Transverse colon (tissue), 4 donors: ENCODE measurements at places on chromosomes 2 and 18.

DNA sequence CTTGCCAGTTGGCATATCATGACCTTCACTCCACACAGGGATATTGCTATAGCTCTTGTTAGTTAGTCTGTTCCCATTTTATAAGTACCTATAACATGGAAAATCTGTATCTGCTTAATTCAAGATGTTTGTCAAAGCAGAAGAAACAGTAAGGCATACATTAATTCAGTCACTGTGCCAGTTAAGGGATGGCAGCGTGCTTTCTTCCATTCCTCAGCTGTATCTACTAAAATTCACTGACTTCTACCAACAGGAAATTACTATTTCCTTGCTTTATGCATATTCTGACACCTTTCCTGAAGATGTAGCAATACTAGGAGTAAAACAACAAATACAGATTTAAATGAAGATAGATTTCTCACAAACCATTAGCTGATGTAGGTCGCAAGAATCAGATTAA is 59.9 kb downstream of the RNF152 start:
- no peak for DNase-seq

GRCh38 chr18:48689548-48689947 is 150.7 kb downstream of the CTIF start:
- no peak for DNase-seq

DNA sequence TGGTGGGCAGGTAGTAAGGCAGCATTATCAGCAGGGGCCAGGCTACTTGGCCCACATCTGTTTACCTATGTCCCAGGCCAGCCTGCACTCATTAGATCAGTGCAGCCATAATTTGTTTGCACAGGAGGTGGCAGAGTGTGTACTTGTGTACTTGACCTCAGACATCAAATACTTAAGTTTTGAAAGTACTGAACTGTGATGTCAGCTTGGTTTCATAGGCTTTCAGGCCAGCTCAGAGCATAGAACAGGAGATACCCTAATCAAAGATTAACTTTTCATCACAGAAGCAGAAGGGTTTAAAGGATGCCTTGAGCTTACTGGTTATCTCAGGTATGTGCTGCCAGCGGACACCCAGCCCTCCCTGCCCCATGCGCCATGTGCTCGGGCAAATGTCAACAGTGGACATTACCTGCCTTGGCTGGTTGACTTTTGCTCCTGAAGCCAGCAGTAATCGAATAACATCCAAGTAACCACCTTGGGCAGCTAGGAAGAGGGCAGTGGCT is 33.2 kb downstream of the ANKRD29 start:
- peak; percentile 27 for DNase-seq

DNA sequence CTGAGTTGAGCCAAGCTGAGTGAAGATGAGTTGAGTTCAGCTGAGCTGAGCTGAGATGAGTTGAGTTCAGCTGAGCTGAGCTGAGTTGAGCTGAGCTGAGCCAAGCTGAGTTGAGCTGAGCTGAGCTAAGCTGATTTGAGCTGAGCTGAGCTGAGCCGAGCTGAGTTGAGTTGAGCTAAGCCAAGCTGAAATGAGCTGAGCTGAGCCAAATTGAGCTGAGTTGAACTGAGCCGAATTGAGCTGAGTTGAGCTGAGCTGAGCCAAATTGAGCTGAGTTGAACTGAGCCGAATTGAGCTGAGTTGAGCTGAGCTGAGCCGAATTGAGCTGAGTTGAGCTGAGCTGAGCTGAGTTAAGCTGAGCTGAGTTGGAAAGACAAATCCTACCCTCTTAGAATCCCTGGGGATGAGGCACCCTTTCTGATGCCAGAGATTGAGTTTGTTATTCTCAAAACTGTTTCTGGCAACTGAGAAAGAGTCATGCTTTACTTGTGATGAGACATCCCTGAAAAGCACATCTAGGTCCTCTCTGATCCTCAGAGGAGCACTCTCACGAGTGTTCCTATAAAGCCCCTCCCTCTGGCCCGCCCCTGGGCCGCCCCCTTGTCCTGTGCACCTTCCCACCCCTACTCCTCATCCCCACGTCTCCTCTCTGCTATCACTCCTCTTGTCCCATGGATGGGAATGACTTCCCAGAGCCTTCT is 116.5 kb downstream of the MCFD2 start:
- DNase-seq: no peak

DNA sequence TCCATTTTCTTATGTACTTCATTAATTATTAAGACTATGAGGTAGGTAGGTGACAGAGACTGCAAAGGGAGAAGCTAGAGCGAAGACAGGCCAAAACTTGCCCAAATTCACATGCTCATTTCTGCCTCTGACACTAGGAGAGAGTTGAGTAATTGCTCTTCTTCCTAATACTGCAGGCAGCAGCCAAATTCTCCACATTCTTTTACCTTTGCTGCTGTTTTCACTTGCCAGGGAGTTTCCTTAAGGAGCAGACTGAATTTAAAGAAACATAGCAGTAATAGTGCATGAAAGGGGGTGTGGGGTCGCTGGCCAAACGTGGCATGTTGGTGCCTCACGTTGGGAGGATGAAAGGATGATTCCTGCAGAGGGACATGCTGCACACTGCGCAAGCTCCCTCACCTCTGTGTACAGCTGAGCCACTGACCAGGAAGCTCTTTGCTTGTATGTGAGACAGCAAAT is 12.3 kb downstream of the CRIM1 start:
- no peak for DNase-seq

DNA sequence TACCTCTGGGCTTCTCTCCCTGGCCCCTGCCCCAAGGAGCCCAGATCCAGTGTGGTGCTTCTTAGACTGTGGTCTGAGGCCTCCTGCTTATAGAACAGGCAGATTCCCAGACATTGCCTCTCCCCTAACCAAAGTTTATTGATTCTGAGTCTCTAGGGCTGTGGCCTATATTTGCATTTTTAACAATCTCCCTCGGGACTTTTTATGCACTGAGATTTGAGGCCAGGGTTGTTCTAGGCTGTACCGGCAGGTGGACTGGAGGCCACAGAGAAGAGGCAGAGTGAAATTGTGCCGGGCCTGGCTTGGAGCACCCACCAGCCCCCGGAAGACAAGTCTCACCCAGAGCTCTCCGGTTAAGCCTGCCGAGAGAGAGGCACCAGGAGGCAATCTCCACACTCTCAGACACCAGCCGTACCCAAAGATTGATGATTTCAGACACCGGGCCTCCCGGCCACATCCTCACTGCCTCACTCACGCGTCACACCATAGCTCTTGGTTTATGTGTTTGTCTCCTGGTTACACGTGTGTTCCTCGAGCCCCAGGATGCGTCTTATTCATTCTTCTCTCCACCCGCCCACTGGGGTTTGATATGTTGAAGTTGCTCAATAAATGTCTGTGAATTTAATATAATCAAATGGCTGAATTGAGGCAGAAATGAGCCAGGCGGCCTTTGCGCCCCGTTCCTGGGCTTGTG is 203.7 kb downstream of the KLHL29 start:
- DNase-seq: no peak

- no peak for DNase-seq
Measured at GRCh38 chr2:30412684-30413570, 34.1 kb upstream of the LCLAT1 start.

- no peak for DNase-seq
Measured at GRCh38 chr18:70428439-70428838, 139.6 kb downstream of the SOCS6 start.

GRCh38 chr2:26752656-26753055 is 11.4 kb upstream of the SLC35F6 start:
- DNase-seq: no peak

DNA sequence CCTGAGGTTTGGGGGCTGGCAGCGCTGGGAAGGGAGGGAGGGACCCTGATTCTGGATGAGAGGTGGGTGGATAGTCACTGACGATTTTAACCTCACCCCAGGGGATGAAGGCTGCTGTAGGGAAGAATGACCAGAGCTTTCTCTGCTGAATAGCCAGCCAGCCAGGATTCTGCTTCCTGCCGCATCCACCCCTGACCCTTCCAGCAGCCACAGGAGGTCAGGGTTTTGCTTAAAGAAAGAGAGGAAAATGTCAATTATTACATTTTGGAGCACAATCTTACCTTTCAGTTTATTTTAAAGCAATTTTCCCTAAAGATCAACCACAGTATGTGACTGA is 217.7 kb downstream of the GBX2 start:
- no peak for DNase-seq

- DNase-seq: no peak
Measured at GRCh38 chr2:187091664-187092063, 242.7 kb upstream of the ZSWIM2 start.

GRCh38 chr2:236916651-236917050 is 169.0 kb upstream of the COPS8 start:
- DNase-seq: no peak

DNA sequence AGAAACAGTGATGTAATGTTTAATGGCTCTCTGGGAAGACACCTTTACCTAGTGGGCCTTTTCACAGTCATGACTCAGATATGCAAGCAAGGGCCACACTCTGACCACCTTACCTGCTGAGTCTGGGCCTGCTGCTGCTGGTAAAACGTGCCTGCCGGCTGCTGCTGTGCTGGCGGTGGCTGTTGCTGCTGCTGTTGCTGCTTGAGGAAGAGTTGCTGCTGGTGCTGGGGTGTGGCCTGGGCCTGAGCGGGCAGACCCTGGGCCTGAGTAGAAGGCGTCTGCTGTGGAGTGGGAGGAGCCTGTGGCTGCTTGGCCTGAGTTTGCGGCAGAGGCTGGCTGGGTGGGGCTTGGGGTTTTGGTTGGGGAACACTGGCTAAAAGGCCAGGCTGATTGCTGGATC is 81.6 kb upstream of the NFU1 start:
- peak; percentile 43 for DNase-seq

DNA sequence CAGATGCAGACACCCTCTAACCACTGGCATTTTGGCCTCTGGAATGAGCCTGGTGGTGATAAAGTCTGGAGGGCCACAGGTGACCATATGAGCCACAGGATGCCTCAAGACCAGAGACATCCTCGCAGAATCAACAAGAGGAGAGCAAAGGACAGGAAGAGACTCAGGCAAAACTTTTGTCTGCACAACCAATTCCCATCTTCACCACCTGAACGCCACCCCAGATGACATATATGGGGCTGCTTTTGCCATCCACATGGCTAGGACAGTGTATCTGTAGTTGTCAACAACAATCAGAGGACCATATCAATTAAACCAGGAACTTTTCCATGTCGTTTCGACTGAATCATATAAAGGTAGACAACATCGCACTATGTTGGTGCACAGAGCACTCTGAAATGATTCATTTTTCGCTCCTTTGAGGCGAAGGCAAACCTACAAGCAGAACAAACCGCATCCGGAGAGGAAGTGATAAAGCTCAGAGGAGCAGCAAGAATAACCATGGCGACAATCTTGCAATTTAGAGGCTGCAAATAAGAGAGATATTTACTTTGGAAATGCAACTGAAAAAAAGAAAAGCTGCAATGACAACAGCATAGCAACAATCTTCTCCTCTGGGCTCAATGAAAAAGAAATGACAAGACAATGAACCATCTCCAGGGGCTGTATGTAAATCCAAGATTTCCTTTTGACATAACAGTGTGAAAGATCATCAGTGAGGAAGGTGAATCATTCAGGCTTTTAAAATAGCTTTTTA is 204.5 kb downstream of the ARL4C start:
- DNase-seq: peak; percentile 33

DNA sequence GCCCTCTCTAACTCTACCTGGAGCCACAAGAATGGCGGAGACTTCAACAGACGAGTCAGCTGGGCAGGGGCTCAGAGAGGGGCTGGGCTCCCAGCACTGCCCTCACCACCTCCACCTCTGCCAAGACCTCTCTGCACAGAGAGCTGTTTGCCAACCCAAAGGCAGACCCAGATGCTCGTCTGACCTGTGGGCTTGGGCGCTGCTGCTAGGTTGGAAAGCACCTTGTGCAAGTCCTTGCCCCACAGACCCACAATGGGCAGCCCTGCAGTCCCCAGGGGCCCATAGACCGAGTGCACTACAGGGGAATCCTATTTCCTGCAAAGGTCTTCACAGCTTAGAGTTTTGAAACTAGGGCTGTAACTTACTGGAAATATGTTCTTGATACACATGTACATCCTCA is 13.3 kb downstream of the ACKR3 start:
- DNase-seq: no peak

- DNase-seq: no peak
Measured at GRCh38 chr18:55275039-55275901, 312.7 kb downstream of the TCF4 start.

GRCh38 chr2:189997016-189997415 is 65.5 kb downstream of the MSTN start:
- no peak for DNase-seq

DNA sequence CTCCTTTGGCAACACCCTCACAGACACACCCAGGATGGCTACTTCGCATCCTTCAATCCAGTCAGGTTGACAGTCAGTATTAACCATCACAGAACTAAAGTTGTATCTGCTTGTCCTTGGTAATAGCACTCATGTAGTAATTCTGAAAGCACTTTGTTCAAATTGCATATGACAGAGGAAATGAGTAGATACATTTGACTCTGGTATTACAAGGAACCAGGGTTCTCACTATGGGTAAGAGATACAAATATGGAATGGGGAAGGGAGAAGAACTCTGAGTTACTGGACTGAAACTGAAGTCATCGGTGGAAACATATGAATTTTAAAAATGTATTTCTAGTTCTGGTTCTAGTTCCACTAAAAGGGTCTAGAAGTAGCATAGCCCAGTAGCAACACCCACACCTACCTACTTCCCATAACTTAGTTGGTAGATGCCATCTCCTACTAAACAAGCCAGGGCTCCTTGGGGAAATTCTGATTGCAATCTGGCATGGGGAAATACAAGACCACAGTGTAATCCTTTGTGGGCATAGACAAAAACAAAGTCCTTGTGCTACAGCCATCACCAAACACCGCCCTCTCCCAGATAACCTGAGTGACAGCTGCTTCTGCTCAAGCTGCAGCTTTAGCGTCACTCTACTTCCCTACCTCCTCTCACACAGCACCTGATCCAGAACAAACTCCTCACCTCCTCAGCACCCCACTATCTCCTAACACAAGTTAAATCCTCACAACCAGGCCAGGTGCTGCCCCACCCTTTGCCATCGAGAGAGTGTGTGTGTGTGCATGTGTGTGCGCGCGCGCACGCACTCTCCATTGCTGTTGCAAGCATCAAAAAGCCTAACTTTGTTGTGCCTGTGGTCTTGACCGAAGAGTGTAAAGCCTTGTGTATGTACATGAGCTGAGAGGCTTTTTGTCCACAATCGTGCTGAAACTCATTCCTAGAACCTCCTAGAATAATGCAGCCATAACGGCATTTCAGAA is 31.4 kb upstream of the CD226 start:
- DNase-seq: no peak

GRCh38 chr18:31146809-31147208 is 15.8 kb downstream of the DSC1 start:
- DNase-seq: no peak

DNA sequence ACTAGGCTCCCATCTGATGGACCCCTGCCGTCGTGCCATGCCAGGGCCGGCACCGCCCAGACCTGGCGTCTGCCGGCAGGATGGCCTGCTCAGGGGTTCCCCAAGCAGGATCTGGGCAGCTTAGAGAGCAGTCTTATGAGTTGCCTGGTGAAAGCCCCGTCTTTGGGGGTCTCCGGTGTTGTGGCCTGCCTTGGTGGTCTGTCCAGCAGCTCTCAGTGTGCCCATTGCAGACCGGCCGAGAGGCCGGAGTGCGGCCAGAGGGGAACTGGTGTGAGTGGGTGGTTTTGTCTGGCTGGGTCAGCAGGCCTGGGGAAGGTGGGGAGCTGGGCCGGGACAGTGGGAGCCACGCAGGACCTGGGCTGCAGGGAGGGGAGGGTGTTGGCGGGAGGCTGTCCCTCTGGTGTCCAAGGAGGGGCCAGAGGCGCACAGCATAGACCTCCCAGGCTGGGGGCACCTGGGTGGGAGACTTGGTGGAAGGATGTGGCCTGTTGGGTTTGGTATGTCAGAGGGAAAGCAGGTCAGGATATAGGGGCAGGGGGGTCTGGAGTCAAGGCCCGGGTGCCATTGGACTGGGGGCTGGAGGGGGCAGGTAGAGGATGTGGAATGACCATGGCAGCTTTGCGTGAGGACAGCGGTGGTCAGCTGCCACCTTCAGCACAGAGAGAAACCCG is 16.5 kb downstream of the GPC1 start:
- no peak for DNase-seq
